ENCODE measurements at places on chromosomes 5 and 9.

DNA sequence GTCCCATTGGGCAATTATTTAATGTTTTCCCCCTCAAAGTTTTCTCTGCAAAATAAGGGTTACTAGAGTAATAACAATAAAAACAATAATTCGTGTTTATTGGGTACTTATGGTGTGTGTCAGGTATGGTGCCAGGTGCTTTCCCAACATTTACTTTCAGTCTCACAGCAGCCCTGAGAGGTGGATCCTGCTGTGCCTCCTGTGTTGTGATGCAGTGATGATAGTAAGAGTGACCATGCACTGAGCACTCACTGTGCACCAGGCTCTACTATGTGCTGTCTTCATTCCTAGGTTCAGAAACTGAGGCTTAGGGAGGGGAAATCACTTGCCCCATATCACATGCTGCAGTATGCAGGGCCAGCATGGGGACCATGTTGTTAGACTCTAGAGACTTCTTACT lies 15.5 kb downstream of the OTULINL start:
- DNase-seq = no peak

- DNase-seq = no peak
Observed at GRCh38 chr9:137308057-137308619, 6.1 kb upstream of the NRARP start.

DNA sequence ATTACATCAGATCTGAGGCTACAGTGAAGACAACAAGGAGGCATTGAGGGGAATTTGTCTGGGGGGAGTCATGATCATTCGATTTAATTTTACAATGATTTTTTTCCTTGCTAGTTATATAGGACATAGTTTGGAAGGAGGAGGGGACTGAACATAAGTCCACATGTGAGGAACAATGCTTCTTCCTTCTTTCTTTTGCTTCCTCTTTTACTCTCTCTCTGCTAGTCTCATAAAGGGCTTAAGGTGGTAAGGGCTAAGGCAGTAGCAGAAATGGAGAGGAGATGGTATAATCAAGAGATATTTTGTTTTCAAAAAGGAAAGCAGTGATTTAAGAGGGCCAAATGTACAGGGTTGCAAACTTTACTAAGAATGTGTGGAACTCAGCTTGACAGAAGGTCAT lies 64.3 kb downstream of the GRIN3A start:
- no peak for DNase-seq

- DNase-seq = no peak
Observed at GRCh38 chr5:68251804-68252522, 36.4 kb downstream of the PIK3R1 start.

- DNase-seq = no peak
Observed at GRCh38 chr9:14932641-14933040, 22.4 kb upstream of the FREM1 start.

DNA sequence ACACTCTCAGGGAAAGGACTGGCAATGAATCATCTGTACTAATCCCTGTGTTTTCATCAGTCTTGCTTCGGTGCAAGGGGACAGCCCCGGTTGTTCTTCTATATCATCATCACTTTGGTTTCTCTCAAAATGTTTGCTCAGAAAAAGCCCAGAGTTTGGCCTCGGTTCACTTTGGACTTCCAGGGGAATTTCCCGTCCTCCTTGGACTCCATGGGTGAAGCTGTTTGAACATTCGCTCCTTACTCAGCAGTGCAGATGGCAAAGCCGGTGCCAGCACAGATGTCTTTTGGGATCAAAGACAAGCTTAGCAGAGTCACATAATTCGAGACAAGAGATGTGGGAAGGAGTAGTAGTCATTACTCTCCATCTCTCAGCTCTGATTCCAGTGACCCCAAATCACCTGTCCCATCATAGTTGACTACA lies 69.8 kb upstream of the TNFSF8 start:
- DNase-seq = no peak

- no peak for DNase-seq
Observed at GRCh38 chr9:121404906-121405305, 34.9 kb upstream of the STOM start.

- no peak for DNase-seq
Observed at GRCh38 chr5:66329078-66329477, 185.0 kb downstream of the SREK1 start.

DNA sequence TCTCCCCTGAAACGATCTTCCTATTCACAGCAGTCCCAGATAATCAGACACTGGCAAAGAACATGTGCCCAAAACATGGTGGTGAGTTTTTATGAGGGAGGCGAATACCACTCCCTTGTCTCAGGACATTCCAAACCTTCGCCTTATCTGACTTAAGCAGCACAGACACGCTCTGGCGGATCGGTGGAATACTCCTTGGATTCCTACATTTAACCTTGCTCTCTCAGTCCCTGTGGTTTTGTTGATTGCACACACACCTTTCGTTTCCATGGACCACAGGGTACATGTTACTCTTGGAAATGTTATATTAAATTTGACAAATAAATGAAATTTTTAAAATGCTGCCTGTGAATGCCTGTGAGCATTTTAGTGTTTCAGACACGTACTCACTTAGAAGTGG lies 87.8 kb upstream of the CPEB4 start:
- DNase-seq = no peak

DNA sequence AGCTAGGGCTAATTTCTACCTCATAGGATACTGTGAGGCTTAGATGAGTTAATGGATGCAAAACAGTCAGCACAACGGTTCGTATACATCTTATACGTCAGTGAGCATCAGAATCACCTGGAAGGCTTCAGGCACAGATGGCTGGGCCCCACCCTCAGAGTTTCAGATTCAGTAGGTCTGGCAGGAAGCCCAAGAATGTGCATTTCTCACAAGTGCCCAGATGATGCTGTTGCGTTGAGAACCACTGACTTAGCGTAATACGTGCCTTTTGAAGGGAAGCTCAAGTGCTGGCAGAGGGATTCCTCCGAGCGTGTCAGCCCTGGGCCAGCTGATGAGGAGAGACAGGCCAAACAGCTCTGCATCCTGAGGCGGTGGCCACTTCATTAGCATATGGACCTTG lies 117.1 kb upstream of the WWC1 start:
- no peak for DNase-seq

- no peak for DNase-seq
Observed at GRCh38 chr9:110105107-110105506, 102.9 kb downstream of the C9orf152 start.

GRCh38 chr5:122999947-123000563 lies 36.5 kb downstream of the PPIC start:
- no peak for DNase-seq

Data from NCI-H2107 (cell line).